NCI-H1105 (cell line): ENCODE measurements at places on chromosomes 5 and 9.

DNA sequence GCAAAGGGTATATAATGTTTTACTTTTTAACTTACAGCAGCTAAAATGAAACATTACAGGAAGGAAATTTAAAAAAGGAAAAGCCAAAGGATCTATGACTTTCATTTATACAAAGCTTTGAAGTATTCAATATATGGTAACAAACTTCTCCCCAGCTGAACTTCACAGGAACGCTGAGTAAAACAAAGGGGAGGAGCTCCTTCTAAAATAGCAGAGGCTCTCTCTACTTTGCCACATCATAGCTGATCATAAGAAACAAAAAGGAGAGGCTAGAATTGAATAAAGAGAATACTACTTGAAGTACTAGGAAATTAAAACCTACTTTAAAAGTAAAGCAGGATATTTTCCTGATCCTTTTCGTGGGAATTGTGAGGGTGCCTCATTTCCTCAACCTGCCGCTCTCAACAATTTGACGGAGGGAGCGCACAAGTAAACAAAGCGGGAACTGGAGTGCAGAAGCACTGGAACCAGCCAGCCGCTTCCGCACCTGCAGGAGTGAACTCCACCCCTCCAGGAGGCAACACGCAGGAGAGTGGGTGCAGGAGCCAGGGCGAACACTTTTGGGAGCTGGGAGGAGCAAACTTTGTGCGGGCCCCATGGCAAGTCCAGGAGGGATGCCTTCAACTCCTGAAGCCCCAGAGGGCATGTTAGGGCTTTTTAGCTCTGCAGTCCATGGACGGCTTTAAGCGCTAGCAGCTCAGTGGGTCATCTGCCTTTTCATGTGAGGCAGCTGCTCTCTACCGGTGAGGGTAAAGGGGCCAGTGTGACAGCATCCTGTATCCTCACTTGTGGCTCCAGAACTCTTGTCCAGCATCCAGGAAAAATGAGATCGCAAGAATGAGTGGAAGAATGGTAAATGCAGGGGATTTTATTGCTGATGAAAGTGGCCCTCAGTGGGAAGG lies 757.4 kb downstream of the PTPRD start:
- no peak for DNase-seq

- DNase-seq, result no peak
Observed at GRCh38 chr5:158013303-158013702, 154.4 kb upstream of the CLINT1 start.

- DNase-seq, result no peak
Observed at GRCh38 chr9:137619240-137620047, 639 bp downstream of the EHMT1 start.

- DNase-seq, result no peak
Observed at GRCh38 chr5:139820130-139820529, 24.5 kb downstream of the PSD2 start.

GRCh38 chr9:85013703-85014102 lies 344.2 kb downstream of the NTRK2 start:
- no peak for DNase-seq

DNA sequence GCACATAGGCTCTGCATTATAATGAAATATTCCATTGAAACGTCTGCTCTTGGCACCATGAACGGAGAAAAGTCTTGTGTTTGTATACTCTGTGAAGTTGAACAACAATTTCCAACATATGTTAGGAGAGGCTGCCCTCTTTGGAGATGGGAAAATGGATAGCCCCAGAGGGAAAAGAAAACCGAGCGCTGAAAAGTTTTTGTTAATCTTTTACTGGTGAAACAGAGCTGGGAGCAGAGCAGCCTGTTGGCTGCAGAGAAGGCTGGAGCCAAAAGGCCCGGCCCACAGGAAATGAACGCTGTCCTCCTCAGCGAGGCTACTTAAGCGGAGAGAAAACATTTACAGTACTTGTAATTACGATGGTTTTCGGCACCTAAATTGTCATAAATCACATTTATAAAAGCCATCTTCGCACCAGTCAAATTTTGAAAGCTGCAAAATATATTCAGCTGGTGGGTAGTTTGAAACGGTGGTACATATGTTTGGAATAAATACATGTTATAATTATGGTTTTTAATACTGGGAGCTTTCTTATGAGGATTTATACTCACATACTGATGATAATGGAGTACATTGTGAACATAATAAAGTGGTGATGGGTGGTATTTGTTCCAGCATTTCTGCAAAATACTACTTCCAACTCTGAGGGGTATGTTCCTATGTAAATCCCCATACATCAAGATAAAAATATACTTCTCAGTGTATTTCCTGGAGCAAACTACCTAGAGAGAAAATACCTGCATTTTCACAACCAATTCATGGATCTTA lies 129.6 kb upstream of the CNTLN start:
- DNase-seq, result peak; percentile 21
